BJ (cell line): ENCODE measurements at places on chromosomes 11 and 22.
A peak's percentile ranks its signal among the peaks of the same experiment; 100 is the strongest.

DNA sequence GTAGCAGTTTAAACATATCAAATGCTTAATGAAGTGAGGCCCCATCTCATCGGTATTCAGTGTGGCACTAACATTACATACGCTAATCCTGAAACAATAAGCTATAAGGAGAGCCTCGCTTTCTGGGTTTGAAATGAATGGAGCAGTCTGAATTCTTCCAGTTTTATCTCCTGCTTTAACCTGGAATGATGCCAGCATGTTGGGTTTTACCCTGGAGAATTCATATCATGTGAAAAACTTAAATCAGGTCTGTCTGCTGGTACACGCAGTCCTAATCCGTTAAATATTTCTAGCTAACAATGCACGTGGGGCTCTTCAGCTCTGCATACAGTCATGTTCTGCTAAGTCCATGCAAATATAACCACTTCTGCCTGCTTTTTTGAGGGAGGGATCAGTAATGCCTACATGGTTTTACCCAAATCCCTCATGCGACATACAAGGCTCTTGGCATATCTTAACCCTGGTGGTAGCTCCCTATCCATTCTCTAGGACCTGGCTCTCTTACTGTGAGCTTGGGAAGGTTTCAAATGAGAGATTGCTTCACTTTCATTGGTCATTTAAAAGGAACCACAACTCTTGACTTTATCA is 92.7 kb downstream of the COMMD9 start:
- DNase-seq, result no peak

- DNase-seq, result no peak
These were observed 104.3 kb upstream of the SYT13 start for GRCh38 chr11:45390407-45390806.

DNA sequence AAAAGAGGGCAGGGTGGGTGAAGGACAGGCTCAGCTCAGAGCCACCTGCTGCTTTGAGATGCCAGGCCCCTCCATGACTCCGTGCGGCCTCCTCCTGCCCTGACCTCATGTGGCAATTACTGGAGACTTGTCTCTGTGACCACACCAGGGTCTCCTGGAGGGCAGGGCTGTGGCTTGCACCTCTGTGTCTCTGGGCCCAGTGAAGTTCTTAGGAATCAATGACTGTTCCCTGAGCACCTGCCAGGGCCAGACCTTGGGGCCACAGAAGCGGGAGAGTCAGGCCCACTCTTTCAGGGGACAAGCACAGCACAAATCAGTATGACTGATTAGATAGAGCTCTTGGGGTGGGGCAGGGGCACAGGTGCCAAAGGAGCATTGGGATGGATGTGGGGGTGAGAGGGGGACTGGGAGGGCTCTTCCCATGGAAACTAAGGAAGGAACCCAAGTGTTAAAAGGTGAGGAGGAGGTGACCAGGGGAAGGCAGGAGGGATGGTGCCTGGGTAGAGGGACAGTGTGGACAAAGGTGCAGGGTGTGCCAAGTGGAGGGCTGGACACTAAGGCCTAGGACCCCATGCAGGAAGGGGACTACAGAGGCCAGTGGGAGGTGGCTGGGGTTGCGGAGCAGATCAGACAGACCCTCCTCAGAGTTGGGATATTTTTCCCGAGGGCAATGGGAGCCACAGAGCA is 77.3 kb upstream of the SHISAL1 start:
- DNase-seq, result no peak

GRCh38 chr22:39427751-39428596 is 28.4 kb downstream of the TAB1 start:
- DNase-seq, result no peak

DNA sequence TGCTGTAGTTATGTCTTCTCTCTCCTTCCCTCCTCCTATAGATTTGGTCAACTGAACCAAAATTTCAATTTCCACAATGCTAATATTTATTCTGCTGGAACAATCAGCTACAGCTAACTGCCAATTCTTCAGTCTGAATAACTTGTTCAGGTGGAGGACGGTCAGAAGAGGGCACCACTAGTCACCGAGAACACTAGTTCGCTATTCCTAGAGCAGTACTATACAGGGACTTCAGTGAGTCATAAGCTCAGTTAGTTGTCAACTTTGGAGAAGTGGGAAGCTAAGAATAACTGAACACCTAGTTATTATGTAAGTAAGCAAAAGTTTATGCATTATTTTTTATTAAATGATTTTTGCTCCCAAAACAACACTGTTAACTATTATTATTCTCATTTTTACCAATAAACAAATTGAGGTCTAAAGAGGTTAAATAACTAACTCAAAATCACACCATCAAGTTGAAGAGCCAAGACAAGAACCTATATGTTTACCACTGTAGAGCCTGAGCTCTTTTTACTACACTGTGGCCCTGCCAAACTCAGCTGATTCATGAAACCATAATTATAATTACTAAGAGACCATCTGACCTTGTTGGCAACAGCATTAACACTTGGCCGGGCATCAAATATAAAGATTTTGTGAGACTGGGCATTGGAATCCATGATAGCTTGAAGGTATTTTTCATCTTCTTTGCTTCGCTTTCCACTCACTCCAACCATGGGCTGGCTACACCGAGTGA is 59.0 kb downstream of the CEP57 start:
- peak; percentile 27 for DNase-seq

DNA sequence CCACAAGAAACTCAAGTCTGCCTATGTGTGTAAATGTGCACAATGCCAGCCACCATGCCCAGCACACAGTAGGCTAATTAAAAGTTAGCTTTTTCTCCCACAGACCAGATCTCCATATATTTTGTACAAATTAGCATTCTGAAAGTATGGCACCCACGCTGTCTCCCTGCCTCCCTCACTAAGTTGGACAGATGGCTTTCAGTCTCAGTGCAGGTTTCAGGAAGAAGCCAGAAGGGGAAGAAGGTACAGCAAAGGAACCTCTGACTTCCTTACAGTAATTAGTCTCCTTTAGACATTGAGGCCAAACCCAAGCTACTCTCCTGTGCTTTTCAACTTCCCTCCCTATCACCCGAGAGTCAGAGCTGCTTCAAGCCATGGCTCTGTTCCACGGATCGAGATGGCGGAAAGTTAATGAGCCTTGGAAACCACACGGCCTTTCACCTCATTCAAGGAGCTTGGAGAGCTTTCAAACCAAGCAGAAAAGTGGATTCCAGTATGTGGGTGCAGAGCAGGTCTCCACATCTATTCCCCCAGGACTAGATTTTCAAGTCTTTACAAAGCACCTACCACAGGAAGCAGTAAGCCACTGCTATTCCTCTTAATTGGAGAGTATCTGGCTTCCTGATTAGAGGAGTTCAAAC is 221.1 kb upstream of the NARS2 start:
- no peak for DNase-seq

DNA sequence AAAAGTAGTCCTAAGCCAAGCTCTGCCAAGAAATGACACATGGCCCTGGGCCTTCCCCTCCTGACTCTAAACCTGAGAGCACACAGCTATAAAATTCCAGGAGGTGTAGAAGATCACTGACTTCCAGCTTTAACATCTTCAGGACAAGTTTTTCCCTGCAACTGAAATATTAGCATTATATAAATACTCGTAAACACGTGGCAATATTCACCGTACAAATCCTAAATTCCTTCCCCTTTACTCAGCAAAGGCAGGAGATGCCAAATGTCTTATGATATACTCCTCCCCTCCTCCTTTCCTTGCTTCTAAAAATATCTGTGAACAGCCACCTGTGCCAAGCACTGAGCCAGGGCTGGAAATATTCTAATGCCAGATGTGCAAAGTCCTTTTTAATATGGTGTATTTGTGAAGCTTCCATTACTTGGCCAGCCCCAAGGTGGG is 194.0 kb downstream of the LARGE1 start:
- DNase-seq, result peak; percentile 66

DNA sequence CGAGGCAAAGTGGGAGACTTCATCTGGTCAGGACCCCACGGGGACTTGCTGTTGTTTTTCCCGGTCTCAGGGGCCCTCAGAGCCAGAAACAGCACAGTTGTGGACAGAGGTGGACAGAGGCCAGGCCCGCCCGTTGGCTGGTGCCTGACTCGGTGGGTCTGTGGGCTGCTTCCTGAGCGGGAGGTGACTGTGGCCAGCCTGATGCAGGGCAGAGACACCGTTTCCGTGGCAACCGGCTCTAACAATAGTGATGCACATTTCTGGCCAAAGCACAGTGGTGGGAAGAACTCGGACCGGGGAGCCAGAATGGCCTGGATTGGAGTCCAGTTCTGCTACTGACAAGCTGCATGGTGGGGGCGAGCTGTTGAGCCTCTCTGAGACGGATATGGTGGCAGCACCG is 58.7 kb upstream of the ATXN10 start:
- DNase-seq, result no peak

DNA sequence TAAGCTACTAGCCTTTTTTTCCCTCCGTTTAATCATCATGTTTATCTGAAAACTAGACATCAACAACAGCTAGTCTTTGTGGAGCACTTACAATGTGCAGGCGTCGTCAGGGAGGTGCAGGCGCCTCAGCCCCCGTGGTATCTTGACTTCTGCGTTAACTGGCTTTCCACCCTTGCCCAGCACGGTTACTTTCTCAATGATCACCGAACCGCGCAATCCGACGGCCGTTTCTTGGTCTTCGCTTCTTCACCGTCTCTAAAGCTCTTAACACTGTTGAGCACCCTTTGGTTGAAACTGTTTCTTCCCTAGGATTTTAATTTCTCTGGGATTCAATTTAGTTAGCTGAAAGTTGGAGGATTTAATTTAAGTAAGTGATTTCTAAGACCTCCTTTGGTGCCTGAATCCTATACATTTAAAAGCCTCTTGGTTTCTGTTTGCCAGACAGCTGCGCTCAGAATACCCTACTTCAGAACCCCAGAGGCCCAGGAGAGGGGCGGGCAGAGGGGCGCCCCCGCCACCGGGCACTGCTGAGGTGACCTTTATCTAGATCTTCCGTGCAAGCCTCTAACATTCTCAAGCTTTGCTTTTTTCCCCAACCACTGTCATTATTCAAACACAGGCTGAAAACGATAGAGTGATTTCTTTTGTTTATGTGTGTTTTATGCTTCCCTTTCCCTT is 18.0 kb upstream of the TMEM218 start:
- no peak for DNase-seq

- no peak for DNase-seq
These were observed 7.5 kb upstream of the MICALL1 start for GRCh38 chr22:37898441-37899181.

GRCh38 chr22:44927463-44928135 is 82.2 kb downstream of the PHF21B start:
- no peak for DNase-seq

GRCh38 chr22:19182472-19183157 is 4.1 kb upstream of the SLC25A1 start:
- DNase-seq, result no peak

- peak; percentile 31 for DNase-seq
These were observed 35.0 kb downstream of the POU2AF1 start for GRCh38 chr11:111344032-111344431.

DNA sequence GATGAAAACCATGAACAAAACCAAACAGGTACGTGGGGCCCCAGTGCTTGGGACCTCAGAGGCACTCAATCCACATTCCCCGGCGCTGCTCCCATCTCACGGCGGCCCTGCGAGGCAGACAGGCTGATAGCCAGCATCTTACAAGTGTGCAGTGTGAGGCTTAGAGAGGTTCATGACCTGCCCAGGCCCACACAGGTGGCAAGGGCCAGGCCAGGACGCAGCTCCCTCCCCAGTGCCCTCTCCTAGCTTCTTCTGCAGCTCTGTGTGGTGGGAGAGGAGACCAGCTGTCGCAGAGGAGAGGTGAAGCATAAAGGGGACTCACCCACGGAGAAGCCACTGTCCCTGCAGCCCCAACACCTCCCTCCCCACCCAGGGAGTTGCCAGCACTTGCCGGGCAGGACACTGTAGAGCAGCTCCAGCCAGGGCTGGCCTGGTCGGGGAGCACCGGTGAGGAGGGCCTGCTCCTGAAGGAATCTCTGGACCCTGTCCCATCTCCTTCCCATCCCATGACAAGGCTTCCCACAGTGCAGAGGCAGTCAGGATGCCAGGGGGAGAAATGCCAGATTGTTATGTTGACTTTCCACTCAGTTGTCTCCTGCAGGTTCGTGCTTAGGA is 92.4 kb upstream of the TMEM45B start:
- no peak for DNase-seq

- no peak for DNase-seq
These were observed 15.7 kb upstream of the ANO5 start for GRCh38 chr11:22177186-22177585.

DNA sequence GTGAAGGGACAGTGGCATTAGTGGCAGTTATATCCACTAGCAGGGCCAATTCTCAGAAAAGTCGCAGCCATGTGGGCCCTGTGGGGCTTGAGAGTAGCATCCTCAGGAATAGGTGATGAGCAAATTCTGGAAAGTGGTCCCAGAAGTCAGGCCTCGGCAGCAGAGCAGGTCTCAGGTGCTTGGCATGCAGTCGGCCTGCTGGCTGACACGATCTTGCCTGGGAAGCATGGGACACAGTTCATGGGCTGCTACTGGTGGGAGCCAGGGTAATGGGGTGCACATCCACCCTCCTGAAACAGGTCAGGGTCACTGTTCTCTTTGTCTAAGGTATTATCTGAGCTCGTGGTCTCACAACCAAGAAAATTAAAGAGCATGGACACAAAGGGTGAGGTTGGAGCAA is 36.8 kb upstream of the TMEM45B start:
- DNase-seq, result no peak

GRCh38 chr11:34316347-34317035 is 41.3 kb downstream of the ABTB2 start:
- no peak for DNase-seq

GRCh38 chr11:123047266-123047946 is 14.5 kb downstream of the HSPA8 start:
- DNase-seq, result no peak

GRCh38 chr22:46517255-46517761 is 20.1 kb downstream of the CELSR1 start:
- no peak for DNase-seq

GRCh38 chr11:64339286-64339685 is 718 bp upstream of the CCDC88B start:
- DNase-seq, result no peak

DNA sequence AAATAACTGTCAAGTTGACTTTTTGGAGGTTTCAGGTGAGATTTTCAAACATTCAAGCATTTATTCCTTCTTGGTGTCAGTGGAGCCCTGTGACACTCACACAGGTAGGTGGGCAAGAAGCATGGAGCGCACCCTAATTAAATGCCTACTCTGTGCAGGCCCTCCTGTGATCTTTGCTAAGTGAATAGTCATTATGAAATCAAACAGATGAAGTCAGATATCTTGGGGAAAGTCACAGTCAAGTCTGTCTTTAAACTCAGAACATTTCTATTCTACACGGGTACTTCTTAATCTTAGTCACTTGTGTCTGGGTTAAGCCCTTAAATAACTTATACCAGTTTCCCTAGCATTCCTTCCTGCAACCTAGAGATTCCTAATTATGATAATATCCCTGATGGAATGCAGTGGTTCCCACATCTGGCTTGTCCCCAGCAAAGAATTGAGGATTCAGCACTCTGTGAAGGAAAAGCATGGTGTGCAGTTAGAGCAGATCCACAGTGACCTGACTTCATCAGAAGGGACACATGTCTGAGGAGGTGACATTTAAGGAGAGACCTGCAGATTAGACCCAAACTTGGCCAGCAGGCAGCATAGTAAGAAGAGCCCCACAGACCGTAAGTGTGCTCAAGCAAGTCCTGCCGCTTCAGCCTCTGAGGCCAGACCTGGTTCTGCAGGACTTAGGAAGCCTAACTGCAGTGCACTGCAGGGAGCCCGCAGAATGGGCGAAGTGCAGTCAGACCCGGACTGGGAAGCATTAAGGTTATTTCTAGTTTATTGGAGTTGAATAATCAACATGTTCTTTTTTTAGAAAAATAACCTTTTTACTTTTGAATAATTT is 85.3 kb upstream of the GAL start:
- peak; percentile 21 for DNase-seq

GRCh38 chr11:70497536-70498075 is 99.3 kb downstream of the CTTN start:
- no peak for DNase-seq

- peak; percentile 23 for DNase-seq
These were observed 42.6 kb downstream of the NEU3 start for GRCh38 chr11:75031224-75031753.
